ENCODE measurements at places on chromosomes 7 and 10. TPM values are rescaled to one million over a fixed set of nuclear protein-coding genes. Genes with fewer than 3 reads are reported as not detected.

- no peak for DNase-seq
These were observed 823.0 kb downstream of the REEP3 start for GRCh38 chr10:64344211-64344610.

- no peak for DNase-seq
These were observed 128.4 kb downstream of the ELMO1 start for GRCh38 chr7:37320140-37320847.

GRCh38 chr10:100327718-100328009, 2.4 kb downstream of the PKD2L1 start:
- DNase-seq = no peak

- no peak for DNase-seq
These were observed 1019.0 kb downstream of the XPNPEP1 start for GRCh38 chr10:108904163-108904838.

DNA sequence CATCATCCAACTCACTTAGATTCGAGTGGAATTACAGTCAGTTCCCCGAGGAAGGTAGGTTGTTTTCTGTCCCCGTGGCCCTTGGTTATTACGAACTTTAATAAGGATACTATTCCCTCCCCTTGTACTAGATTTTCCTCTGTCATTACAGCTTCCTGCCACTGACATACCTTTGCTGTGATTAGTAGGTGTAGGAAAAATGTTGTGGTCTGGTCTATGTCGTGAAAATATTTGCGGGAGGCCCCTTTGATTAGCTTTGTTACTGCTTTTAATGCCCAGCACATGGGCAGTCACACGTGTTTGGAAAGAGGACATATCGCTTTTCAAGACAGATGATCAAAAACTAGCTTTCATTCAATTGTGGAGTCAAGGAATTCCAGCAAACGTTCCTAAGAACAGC, 92.2 kb downstream of the GATA3 start:
- DNase-seq = no peak

DNA sequence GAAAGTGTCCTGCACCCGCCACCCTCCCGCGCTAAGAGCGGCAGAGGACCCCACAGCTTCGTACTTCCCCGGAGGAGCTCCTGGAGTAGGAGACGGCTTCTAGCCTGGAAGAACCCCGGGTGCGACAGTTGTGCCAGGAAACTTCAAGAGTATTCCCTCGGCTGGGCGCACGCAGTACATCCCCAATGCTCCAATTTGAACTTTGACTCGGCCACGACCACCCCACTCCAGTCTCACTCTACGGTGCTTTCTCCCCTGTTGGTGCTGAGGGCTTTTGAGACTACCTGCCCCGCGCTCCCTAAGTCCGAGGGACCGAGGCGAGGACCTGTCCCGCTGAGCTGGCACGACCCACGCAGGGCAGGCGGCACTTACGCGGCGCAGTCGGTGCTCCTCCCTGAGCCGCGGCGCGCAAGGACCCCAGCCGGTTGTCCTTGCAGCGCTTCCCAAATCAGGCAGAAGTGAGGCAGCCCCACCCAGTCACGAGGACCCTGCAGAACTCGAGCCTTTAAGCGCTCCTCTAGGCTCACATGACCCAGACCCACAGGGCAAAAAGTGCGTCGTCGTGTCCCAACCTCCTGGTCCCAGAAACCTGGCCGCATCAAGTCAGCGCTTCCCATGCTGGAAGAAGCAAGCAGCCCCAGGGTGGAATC, at the start of gene CPVL:
Gene CPVL (minus strand): TSS at position 481 of the 650 bp plus-strand sequence. CDS start 25,476 bp downstream, outside the sequence.
- DNase-seq = no peak

GRCh38 chr7:158729646-158730382, 25.2 kb upstream of the NCAPG2 start:
- DNase-seq = no peak

DNA sequence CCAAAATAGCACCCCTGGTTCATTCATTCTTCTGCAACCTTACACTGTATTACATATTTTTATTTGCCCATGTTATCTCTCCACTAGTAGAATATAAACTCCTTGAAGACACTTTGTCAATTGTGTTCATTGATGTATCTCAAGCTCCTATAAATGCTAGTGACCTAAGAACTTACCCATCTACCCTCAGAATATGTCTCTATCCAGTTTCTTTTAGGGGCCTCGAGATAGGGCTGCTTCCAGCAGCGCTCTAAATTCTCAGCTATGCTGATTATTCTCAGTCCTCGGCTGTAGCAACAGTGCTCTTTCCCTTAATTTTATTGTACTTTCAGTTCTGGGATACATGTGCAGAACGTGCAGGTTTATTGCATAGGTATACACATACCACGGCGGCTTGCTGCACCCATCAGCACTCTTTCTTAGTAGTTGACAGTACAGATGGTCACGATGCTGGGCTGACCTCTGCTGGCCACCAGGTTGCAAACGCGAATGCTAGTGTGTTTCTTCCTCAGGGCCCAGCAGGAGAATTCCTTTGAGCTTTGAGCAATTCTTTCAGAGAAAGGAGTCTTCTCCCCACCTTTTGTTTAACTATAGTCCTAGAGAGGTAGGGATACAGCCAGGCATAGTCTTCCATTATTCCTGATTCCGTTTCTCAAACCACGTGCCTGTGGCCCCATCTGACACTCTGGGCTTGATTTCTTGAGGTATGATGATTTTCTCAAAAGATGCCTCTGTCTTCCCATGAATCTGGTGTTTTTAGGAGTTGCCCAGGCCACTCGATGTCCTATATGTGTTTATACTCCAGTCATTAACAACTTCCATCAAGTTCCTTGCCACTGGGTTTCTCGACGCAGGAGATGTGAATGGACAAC, 49.1 kb upstream of the CDC14C start:
- DNase-seq = no peak

- no peak for DNase-seq
These were observed 17.1 kb downstream of the ZNF485 start for GRCh38 chr10:43623351-43623750.

DNA sequence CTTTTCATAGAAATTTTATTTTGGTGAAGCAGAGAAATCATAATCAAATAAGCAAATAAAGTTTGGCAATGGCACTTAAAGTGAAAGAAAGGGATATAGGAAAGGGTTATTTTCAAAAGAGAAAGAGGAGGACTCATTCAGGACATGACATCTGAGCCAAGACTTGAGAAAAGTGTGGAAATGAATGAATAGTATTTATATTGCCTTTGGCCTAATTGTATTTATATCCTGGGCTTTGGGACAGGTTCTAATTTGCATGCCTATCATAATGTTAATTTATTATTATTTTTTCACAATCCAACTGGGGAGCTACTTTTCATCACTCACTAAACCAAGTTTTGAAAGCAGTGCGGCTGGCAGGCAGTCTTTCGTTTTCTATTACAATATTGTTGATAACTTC, 376.8 kb downstream of the HGF start:
- DNase-seq = no peak

GRCh38 chr7:107208024-107208521, 39.3 kb downstream of the HBP1 start:
- no peak for DNase-seq

- no peak for DNase-seq
These were observed 339.1 kb upstream of the NPVF start for GRCh38 chr7:25567430-25567829.

- no peak for DNase-seq
These were observed 26.9 kb downstream of the HIP1 start for GRCh38 chr7:75711656-75712514.

DNA sequence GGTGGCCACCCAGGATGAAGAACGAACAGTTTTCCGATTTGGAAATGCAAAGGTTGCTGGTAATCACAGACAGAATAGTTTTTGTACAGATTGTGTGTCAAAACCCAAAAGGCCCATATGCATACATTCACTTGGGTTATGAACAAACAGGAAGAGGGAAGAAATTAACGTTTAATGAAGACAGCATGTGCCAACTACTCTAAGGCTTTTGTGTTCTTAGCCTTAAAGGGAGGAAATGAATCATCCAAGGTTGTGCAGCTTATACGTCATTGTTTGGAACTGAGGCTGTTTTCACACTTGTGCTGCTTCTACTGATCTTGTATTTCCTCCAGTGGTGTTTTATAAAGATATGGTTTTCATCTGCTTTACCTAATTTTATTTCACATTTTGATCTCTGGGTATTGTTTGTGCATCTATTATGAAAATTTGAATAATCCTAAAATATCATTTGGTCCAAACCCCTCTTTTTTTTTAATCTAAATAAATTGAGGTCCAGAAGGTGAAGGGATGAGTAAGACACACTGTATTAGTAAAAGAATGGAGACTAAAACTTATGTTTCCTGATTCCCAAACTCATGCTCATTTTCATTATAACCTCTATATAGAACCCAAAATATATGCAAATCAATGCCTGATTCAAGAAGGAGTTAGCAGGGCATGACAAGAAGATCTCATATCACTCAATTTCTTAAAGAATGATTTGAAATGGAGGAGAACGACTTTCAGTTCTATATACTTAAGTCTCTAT, 373.1 kb downstream of the THSD7A start:
- DNase-seq = no peak

- no peak for DNase-seq
These were observed 7.4 kb upstream of the KAZALD1 start for GRCh38 chr10:101054351-101054750.

DNA sequence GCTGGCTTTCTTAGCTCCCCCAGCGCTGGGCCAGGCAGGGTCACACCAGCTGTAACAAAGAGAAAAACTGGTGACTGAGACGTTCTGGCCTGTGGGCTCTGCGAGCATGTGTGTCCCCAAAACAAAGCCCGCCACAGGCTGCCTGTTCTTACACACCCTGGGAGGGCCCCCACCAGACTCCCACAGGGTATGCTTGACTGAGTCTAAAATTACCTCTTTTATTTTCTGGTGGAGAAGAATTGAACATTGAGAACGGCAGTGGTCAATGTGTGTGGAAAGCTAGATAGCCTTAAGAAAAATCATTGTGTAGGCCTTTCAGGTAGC, 808 bp downstream of the C10orf71 start:
- DNase-seq = no peak

DNA sequence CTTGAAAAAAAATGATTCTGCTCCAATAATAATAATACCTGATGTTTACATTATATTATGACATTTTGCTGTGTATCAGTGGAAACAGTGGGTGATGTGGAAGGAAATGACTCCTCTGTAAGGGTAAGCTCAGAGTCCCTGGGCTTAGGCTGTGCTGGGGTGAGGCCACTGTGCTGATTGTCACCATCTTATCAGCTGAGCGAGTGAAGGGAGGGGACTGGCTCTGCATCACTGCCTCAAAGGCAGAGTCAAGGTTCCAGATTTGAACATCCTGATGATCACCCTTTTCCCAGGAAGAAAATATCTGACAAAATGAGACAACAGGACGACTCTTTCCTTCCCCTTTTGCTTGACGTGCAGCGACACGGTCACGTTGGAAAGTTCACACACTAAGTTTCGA, 24.0 kb upstream of the HABP2 start:
- no peak for DNase-seq

DNA sequence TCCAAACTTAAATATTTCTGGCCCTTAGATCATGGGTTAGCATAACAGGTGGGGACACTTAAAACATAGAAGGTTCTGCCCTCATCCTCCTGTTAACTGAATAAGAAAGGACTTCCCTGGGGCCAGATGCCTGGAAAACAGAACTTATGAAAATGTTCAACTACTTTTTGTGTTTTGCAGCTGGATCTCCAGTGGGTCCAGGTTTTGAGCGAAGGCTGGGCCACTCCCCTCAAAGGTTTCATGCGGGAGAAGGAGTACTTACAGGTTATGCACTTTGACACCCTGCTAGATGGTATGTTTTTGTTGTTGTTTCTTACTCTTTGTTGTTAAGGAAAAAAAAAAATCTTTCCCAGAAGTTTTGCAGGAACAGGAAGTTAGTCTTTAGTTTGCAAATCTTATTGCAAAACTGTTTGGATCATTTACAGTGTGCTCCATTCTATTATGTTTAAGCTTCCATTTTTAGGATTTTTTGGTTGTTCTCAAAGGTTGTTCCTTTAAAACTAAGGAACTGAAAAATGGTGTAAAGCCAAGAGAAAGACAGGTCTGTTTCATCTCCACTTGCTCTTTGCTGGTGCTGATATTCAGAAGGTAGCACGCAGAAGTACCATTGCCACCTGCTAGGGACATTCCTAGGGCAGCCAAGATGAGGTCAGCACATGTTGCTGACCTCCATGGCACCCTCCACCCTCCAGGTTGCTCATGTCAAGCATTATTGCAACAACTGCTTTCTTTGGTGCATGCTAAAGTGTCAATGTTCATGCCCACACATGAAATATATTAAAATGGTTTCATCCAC, 56.1 kb downstream of the PAPSS2 start:
- DNase-seq = no peak

DNA sequence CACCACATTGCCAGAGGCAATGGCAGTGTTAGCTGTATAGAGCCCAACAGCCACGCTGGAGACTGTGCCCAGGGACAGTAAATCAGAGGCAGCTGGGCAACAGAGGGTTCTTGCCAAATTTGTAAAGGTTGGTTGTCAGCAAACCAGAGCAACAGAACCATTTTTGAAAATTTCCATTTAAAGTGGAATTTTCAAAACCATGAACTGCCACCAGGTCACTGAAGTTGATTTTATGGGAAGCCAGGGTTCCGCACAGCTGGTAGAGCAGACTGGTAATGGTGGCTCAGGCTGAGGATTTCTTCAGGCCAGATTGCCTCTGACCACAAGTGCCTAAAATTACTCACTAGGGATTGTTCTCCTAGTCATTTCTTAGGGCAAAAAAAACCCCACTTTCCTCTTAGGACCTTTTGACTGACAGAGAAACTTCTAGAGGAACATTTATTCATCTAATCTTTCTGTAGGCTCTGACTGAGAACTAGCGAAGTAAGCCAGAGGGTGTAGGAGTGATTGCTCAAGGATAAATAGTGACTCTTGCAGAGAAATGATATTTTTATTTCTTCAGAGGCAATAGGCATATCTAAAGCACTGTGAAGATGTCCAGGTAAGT, 342.4 kb downstream of the BBS9 start:
- no peak for DNase-seq

DNA sequence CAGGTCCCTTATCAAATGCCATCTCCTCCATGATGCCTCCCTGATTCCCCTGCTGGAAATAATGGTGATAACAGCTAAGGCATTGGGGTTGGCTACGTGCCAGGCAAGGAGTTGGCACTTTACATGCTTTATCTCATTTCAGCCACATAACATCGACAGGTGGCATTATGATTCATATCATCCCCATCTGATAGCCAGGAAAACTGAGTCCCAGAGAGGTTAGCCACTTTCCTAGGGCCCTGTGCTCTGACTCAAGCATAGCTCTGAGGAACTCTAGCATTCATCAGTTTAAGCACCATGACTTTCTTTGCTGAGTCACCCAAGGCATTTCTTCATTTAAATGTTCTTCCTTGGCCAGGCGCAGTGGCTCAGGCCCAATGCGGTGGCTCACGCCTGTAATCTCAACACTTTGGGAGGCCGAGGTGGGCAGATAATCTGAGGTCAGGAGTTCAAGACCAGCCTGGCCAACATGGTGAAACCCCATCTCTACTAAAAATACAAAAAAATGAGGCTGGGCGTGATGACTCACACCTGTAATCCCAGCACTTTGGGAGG, 6.6 kb downstream of the LEP start:
- no peak for DNase-seq

Gene EBF3
- not detected for total RNA-seq

Gene C10orf143
- total RNA-seq = 6.6 TPM

Gene CACNA2D1
- total RNA-seq = not detected

Gene PLAC9
- total RNA-seq = not detected

Gene MMRN2
- total RNA-seq = not detected

Gene PHYHIPL
- not detected for total RNA-seq

Gene KEL
- 1.2 TPM for total RNA-seq

Measured in activated naive CD8-positive, alpha-beta T cell treated with anti-CD3 and anti-CD28 coated beads, Interleukin-2, amount 10 ng/mL, durations not matched to agents 7 days and 5 days (primary cell).